Renal pelvis (tissue), 12 donors: ENCODE measurements at places on chromosomes 7 and 10.

- no peak for DNase-seq
These were observed 32.6 kb downstream of the PLAC9 start for GRCh38 chr10:80165173-80165572.

DNA sequence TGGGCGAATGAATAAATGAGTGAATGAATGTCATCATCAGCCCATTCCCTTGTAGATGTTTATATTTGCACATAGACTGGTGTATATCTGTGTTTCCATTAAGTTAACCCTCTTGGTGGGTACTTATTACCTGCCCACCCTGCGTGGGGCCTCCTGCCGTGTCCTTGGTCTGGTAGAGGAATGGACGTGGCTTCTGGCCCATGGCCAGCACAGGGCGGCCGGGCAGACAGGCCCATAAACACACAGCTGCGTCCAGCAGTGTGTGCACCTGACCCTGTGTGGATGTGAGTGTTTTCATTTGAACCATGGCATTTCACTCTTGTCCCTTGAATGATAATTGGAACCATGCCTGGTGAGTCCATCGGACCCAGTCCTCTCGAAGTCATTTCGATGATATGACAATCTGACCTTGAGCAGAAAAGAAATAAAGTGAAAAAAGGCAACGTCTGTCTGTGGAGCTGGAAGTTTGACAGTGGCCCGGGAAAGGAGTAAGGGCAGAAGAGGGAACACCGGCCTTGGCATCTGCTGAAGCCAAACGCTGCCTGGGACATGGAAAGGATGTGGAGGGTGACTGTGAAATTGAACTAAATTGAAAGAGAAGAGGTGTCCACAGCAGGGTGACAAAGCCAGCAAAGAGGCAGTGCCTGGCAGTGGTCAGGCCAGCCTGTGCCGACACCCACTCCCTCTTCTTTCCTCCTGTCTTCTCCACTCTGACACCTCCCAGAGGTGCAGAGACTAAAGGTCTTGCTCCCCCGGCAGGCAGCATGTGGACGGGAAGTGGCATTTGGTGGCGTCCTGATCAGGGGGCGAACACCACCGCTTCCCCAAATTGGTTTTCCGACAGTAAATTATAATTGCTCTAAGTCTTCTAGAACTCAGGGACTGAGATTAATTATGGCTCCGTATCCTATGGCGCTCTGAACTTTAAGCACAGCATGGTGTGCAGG lies 199.0 kb upstream of the ZMIZ1 start:
- no peak for DNase-seq

DNA sequence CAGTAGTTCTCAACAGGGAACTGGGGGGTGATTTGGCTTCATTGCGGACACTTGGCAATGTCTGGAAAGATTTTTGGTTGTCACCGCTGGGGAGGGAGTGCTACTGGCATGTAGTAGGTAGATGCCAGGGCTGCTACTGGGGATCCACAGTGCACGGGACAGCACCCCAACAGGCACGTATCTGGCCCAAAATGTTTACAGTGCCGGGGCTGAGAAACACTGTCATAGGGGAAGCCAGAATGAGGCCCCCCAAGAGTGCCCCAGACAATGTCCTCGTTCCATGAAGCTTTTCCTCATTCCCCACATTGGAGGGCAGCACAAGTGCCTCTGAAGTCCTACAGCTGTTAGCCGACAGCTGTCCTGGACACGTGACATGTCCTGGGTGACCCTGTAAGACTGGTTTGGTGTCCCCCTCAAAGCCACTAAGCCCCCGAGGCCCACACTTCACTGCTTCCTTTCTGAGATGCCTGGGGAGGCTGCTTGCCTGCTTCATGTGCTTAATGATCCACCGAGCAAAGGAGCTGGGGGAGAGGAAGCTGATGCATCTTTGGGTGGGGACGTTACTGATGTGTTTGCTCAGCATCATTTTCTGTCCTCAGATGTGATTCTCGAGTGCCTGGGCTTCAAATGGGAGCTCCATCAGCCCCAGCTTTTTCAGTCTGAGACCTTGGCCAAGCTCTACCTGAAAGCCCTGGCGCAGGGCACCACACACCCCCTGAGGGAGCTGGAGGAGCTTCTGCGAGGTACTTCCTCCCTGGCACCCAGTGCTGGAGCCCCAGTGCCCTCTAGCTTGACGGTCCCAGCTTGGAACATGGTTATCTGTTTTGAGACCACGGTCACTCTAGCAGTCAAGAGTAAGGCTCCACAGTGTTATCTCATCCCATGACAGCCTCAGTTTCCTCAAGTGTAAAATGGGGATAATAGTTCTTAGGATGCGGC lies 14.7 kb downstream of the BTBD16 start:
- no peak for DNase-seq

GRCh38 chr10:35640951-35641675 lies 983 bp downstream of the FZD8 start:
- DNase-seq, result no peak

GRCh38 chr10:98074315-98074911 lies 44.0 kb upstream of the CRTAC1 start:
- DNase-seq, result peak; percentile 37

- DNase-seq, result no peak
These were observed 30.3 kb downstream of the C1GALT1 start for GRCh38 chr7:7212612-7213011.

GRCh38 chr10:113337142-113337541 lies 215.7 kb upstream of the HABP2 start:
- no peak for DNase-seq

DNA sequence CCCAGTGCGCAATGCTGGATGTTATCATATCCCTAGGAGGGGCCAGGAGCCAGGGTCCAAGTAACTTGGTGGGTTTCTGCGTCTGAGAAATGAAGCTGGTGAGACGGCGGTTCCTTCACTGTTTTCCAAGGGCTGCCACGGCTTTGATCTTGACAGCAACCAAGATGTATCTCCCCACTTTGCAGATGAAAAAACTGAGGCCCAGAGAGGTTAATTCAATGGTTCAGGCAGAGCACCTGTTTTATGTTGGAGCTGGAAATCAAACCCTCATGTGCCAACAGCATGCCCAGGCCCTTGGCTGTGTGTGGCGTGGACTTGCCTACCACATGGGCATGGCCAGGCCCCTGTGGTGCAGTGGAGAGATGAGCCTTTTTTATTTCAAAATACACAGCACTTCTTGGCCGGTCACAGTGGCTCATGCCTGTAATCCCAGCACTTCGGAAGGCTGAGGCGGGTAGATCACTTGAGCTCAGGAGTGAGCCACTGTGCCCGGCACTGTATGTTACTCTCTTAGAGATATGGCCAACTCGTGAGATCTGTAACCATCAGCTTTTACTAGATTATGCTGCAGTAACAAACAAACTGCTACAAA lies 225.2 kb upstream of the SH2B2 start:
- DNase-seq, result no peak

GRCh38 chr7:2383543-2384274 lies 19.7 kb upstream of the CHST12 start:
- no peak for DNase-seq

DNA sequence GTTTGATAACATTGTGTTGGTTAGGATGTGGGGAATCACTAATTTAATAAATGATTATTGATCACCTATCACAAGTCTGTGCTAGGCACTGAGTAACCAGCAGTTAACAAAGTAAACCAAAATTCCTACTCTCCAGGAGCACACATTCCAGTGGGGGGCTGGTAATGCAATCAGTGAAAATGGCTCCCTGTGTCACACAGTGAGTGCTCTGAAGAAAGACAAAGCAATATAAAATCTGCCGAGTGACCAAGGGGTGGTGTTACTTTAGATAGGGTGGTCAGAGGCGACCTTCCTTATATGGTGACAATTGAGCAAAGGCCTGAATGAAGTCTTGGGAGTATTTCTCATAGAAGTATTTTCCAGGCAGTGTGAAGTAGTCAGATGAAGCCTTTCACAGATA lies 13.6 kb upstream of the SMC3 start:
- DNase-seq, result no peak

- DNase-seq, result no peak
These were observed 386.7 kb downstream of the PHTF2 start for GRCh38 chr7:78185149-78185745.

GRCh38 chr10:47388879-47389278 lies 4.8 kb upstream of the ZNF488 start:
- DNase-seq, result no peak

GRCh38 chr7:134992626-134993179 lies 6.4 kb downstream of the AGBL3 start:
- DNase-seq, result no peak

DNA sequence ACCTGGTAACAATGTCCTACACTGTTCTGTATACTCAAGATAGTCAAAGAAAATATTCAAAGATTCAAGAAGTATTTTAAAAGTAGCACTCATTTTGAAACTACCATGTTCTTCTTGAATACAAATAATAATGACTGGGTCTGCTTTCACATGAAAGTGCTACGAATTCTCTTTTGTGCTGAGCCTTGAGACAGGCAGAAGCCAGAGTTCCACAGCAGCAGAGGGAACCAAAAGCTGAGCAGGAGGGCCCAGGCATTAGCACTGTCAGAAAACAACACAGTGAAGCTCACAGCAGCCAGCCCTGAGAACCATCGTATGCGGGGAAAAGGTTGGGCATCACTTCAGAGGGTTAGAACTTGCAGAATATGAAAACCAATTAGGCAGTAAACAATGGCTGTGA lies 38.9 kb downstream of the ANKMY2 start:
- DNase-seq, result no peak

GRCh38 chr10:94042001-94042833 lies 48.5 kb downstream of the PLCE1 start:
- no peak for DNase-seq

DNA sequence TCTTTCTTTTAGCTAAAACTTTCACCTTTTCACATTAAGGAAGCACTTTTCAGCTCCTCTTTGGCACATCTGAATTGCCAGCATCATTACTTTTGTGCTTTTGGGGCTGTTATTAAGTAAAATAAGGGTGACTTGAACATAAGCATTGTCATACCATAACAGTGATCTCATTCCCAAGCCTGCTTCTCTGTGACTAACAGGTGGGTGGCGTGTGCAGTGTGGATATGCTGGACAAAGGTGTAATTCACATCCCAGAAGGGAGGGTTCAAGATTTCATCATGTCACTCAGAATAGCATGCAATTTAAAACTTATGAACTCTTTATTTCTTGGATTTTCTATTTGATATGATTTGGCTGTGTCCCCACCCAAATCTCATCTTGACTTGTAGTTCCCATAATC lies 517.4 kb upstream of the MKI67 start:
- DNase-seq, result no peak

DNA sequence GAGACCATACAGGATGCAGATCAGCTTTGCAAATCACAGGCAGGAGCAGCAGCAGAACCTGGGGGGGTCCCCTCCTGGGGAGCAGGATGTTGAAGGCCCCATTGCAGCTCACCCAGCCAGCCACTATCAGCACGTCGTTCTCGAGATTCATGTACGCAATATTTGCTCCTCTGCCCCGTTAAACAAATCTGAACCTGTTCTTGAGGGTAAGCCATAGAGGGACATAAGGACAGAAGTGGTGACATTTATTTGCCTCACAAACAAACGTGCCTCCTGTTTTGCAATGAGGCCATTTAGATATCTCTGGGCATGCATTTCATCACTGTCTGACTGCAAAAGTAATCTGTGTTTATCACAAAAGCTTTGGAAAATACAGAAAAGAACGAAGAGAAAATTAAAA lies 87.3 kb upstream of the BAIAP2L1 start:
- no peak for DNase-seq

DNA sequence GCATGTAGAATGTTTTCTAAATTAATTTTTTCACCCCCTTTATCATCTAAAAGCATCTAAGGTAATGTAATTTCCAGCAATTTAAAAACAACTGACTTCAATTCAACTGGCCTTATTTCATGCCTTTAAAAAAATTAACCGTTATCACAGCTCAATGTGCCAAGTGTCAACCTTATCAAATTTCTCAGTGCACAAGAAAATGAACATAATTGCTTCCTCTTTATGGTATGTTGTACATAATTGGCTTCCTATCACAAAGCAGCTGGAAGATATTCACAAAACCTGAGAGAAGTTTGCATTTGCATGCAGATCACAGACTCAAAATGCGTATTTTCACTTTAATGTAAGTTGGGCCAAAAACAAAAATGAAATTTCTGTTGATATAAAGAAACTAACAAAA lies 966.4 kb downstream of the GRM8 start:
- DNase-seq, result no peak

DNA sequence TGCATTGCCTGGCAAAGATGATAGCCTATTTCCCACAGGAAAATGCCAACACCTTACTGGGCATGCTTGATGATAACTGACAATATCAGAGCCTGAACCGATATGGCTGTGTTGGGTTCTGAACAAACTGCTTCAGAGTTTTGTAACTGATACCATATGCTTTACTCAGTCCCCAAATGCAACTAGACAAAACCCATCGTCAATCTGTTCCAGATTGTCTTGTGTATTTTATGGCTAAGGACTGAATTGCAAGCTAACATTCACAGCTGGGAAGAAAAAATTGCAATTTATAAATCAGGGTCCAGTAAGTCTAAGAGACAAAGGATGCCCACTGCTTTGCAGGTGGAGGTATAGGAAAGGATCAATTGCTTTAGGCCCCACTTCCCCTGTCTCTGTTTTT lies 116.8 kb upstream of the WNT16 start:
- no peak for DNase-seq

GRCh38 chr10:3665316-3665908 lies 119.6 kb downstream of the KLF6 start:
- DNase-seq, result no peak

- no peak for DNase-seq
These were observed 29.3 kb upstream of the ADD3 start for GRCh38 chr10:109978481-109978880.

GRCh38 chr10:6473430-6473829 lies 106.6 kb downstream of the PRKCQ start:
- no peak for DNase-seq

DNA sequence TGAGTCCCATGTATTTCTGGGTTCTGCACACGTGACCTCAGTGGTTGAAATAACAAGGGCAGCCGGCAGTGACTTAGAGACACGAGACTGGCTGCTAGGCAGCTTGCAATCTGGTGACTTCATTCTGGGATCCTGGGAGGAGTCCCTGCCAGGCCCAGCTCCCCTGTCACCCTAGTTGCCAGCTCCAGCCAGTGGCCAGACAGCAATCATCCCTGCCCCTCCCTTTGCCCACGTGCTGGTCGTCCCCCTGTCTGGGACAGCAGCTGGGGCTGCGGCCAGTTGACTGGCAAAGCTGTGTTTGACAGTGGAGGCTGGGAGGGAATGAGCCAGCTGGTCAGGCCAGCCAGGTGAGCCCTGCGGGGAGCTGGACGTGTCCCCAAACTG lies 30.0 kb downstream of the ADGRA1 start:
- DNase-seq, result no peak

GRCh38 chr10:97451605-97452004 lies 5.6 kb downstream of the ZDHHC16 start:
- DNase-seq, result no peak

GRCh38 chr10:116311016-116311415 lies 13.2 kb upstream of the CCDC172 start:
- DNase-seq, result peak; percentile 19
